Fibroblast of skin of right quadriceps (primary cell): ENCODE measurements at places on chromosomes 3 and 15.
A peak's percentile ranks its signal among the peaks of the same experiment; 100 is the strongest.

DNA sequence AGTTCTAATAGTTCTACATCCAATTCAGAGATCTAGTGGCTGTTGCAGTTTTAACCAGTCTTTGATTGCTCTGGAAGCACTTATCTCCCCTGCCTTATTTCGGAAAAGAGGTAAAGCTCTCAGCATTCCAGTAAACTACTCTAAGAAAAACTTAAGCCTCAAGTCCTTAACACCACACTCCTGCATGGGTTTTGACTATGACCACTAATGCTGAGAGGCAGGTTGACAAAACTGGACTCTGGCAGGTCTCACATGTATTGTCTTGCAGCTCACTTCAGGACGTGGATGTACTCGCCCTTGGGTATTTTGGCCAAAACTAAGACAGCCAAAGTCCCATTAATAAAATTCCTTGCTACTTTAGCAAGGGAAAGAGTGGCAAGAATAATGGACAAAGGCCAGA is 405.9 kb upstream of the GRM7 start:
- no peak for DNase-seq

GRCh38 chr3:144431134-144431533 is 459.5 kb downstream of the DIPK2A start:
- no peak for DNase-seq

DNA sequence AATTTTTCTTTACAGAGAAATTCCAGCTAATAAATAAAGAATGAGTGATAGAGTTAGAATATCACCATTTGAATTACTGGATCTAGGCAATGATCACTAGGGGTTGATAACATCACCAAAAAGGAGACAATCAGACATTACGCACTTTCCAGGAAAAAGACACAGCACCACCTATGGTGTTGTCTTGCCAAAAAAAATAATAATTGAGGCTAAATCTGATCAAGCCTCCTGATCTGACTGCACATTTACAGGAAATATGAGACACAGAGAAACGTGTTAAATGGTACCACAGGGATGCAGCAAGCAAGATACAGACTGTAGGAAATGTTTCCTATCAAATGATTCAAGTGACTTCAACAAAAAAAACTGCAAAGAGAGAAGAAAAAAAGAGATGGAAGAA is 92.8 kb downstream of the EOMES start:
- DNase-seq = no peak

DNA sequence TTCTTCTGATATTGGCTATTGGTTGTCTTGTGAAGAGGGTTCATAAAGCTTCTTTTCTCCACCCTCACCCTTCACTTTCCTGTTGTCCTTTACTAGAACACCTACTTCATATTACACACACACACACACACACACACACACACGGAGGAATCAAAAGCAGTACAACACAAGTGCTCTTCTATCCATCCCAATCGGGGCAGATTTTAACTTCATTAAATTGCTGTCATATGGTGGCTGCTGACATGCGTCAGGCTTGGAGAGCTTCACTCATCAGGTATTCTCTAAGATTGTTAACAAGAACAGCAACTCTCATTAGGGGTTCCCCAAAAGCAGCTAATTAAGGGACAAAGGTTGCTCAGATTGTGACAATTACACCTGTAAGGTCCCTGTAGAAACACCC is 239.1 kb upstream of the MEIS2 start:
- DNase-seq = no peak

DNA sequence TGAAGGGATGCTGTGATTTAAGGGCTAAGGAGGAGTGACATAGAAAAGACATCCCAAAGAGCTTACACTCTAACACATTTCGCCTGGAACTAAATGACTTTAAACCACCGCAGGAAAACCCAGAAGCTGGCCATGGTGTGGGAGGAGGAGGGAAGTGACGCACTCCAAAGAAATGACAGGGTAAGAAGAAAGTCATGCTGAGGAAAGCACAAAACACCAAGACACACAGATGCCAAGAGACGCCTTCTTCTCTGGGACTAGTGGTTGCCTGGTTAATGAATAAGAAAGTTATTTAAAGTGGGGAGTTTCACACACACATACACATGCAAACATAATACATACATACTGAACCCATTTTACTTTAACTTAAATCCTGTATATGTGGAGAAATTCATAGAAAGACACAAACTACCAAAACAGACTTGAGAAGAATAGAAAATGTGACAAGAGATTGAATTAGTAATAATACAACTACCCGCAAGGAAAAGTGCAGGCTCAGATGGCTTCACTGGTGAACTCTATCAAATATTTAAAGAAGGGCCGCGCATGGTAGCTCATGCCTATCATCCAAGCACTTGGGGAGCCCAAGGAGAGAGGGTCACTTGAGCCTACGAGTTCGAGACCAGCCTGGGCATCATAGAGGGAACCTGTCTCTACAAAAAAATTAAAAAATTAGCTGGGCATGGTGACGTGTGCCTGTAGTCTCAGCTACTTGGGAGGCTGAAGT is 125.5 kb downstream of the NSMCE3 start:
- peak; percentile 89 for DNase-seq

DNA sequence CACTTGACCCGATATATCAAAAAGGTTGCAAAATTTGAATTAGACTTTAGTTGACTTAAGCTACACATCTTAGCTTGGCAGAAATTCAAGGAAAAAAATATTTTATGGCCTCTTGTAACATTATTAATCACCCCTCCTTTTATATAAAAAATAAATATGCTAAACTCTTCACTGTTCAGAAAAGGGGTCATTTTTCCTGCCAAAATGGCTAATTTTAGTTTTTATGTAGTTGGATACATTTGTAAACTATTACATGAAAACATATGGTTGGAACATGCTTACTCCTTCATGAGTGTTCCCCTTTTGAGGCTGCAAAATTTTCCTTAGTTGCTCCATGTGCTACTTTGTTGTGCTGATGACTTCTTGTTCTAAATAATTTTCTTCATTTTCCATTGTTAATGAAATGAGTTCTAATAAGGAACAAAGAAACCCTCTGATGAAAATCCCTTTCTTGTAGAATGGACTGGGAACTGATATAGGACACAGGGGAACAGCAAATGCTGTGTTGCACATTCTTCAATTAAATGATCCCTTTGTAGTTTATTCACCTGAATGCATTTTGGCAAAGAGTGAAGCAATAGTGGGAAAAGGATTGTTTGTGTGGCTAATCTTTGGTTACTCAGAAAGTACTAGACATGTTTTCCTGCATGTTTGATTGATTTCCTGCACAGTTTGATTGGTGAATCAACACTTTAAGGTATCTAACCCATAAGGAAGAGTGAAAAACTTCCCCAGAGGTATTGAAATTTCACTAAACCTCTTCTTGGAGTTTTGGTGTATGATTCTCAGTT is 349.3 kb downstream of the TIGIT start:
- no peak for DNase-seq

- DNase-seq = no peak
Measured at GRCh38 chr3:16108424-16108823, 66.1 kb upstream of the GALNT15 start.

GRCh38 chr3:114649331-114649730 is 355.5 kb downstream of the TIGIT start:
- peak; percentile 67 for DNase-seq

- peak; percentile 72 for DNase-seq
Measured at GRCh38 chr3:185677146-185677829, 91.2 kb downstream of the SENP2 start.

DNA sequence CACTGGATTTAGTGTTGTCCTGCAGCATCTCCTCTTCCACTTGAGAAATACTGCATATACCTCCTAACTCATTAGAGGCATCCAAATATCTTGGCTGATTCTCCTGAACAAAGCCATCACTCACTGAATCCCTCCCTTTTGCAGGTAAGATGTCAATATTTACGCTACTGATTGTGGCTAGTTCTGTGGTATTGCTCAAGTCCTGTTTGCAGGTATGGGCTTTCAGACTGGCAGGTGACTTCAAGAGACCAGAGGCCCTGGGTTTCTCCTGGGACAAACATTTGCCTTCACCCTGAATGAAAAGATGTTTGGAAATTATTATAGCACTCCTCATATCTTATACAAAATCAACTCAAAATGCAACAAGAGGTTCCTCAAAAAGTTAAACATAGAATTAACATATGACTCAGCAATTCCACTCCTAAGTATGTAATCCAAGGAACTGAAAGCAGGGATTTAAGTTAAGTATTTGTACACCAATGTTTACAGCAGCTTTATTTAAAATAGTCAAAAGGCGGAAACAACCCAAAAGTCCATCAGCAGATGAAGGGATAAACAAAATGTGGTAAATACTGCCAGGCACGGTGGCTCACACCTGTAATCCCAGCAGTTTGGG is 18.6 kb downstream of the NEK4 start:
- no peak for DNase-seq

- DNase-seq = no peak
Measured at GRCh38 chr3:180617049-180617448, 15.1 kb downstream of the TTC14 start.

GRCh38 chr3:30188713-30189112 is 417.7 kb upstream of the TGFBR2 start:
- peak; percentile 13 for DNase-seq

GRCh38 chr15:90683371-90683770 is 33.8 kb upstream of the BLM start:
- no peak for DNase-seq

DNA sequence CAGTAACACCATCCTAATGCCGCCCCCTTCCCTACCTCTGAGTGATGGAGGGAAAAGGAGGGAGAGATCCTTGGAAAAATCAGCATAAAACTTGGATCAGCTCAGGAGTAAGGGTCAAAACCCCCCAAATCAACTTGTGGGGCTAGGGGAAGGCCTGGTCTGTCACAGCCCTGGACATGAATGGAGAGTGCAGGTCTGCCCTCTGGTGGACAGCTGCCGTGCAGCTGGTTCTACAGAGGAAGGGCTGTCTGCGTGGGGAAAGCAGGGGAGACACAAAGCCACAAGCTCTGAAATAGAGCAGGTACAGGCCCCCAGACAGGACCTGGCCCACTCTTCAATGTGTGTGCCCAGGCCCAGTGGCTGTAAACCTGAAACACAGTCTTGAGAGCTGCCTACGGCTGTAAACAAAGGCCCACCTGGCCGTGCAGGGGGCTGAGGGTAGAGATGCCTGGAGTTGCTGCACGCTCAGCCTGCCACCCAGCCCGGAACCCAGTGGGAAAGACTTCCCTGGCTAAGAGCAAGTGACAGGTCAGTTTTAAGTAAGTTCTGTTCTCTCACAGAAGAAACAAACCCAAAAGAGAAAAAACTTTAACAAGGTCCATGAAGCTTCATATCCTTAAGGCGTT is 16.4 kb downstream of the CLK3 start:
- DNase-seq = peak; percentile 17

DNA sequence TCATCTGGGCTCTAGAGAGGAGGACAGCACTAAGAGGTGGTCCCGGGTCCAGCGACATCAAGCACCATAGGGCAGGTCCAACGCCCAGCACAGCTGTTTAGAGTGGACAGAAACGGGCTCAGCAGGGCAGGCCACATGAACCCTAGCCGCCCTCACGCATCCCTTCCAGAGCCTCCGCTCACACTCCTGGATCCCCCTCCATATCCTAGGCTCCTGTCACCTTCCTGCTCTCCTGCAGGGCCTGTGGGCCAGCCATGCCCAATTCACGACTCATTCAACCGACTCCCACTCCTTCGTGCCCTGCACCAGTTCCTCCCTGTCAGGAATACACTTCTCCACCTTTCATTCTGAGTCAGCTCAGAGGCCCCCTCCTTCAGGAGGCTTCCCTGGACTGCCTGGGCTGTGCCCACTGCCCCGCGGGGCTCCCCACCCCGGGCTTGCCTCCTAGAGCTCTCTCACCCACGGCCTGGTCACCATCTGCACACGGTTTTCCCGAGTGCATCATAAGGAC is 90.2 kb downstream of the LINGO1 start:
- DNase-seq = peak; percentile 64

GRCh38 chr3:5994651-5995050 is 807.1 kb downstream of the EDEM1 start:
- DNase-seq = no peak

DNA sequence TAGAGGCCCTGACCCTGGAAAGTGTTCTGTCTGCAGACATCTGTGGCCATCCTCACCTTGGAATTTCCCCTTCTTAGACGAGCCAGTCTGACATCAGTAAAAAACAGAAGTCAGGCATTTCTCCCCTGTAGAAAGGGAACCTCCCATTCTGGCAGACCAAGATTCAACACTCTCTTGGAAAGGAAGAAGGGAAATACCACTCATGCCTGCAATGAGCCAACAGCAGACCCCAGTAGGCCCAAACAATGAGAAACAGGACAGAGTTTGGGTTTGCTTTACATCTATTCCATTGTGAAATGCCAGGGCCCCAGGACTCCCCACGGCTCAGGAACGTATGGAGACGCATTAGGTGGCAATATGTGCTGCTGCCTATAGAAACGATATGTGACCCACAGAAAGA is 264.0 kb upstream of the NSMCE3 start:
- peak; percentile 12 for DNase-seq

DNA sequence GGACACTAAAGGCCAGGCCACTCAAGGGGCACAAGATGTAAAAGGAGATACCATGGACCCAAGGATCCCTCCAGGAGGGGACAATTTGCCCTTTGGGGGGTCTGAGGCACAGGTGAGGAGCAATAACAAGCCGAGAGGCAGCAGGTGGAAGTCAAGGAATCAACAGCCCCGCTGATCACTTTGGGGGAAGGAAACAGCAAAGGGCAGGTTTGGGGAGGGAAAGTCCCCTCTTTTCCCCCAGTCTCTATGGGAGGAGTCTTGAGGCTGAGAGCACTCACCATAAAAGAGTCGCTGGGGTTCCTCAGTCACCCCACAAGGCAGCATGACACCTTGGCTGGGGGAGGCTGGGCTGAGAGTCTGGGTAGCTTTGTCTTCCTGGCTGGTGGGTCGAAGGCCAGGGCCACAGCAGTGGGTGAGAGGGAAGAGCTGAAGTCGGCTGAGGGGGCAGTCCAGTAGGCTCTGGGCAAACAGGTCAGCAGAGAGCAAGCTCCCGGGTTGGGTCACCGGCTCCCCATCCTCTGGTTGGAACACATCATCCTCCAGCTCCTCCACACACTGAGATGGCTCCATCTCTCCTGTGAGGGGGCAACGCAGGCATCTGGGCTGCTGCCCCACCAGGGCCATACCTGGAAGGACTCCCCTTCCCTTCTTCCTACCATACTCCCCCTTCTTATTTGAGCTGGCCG is 3.0 kb downstream of the BMF start:
- no peak for DNase-seq

DNA sequence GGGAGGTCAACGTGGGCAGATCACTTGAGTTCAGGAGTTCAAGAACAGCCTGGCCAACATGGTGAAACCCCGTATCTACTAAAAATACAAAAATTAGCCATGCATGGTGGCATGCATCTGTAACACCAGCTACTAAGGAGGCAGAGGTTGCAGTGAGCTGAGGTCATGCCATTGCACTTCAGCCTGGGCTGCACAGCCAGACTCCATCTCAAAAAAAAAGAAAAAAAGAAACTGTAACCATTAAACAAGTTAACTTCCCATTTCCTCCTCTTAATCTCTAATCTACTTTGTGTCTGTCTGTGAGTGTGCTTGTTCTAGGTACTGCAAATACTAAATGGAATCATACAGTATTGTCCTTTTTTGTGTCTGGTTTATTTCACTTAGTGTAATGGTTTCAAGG is 2.7 kb downstream of the RBM6 start:
- no peak for DNase-seq

GRCh38 chr3:52119826-52120225 is 34.4 kb downstream of the POC1A start:
- no peak for DNase-seq

GRCh38 chr15:61064651-61065050 is 164.5 kb downstream of the RORA start:
- DNase-seq = peak; percentile 35
